Choroid plexus epithelial cell (primary cell): ENCODE measurements at places on chromosomes 6 and 20.
A peak's percentile ranks its signal among the peaks of the same experiment; 100 is the strongest.

- DNase-seq: peak; percentile 52
These were observed 284.1 kb upstream of the PLN start for GRCh38 chr6:118263921-118264486.

GRCh38 chr20:50395251-50395729 is 114.9 kb upstream of the PTPN1 start:
- peak; percentile 49 for DNase-seq

- no peak for DNase-seq
These were observed 241.4 kb upstream of the SOX4 start for GRCh38 chr6:21352131-21352530.

- no peak for DNase-seq
These were observed 503.3 kb downstream of the LMBRD1 start for GRCh38 chr6:69293471-69293870.

- DNase-seq: no peak
These were observed 18.6 kb upstream of the PPP1R3G start for GRCh38 chr6:5066456-5067093.

- DNase-seq: peak; percentile 94
These were observed 29.3 kb downstream of the NSFL1C start for GRCh38 chr20:1437235-1437904.

DNA sequence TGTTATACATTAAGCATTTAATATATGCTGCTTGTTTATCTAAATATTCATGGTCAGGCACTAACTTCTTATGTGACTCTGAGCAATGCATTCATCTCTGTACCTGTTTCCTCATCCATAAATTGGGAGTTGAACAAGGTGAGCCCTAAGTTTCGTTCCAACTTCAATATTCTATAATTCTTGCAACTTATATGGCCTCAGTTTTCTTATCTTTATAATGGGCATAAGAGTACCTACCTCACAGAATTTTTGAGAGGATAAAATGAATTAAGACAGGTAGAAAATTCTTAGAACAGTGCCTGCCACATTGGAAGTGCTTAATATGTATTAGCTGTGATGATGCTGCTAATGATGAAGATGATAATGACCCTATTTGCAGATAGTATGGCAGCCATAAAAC is 11.8 kb upstream of the HIVEP2 start:
- DNase-seq: no peak

DNA sequence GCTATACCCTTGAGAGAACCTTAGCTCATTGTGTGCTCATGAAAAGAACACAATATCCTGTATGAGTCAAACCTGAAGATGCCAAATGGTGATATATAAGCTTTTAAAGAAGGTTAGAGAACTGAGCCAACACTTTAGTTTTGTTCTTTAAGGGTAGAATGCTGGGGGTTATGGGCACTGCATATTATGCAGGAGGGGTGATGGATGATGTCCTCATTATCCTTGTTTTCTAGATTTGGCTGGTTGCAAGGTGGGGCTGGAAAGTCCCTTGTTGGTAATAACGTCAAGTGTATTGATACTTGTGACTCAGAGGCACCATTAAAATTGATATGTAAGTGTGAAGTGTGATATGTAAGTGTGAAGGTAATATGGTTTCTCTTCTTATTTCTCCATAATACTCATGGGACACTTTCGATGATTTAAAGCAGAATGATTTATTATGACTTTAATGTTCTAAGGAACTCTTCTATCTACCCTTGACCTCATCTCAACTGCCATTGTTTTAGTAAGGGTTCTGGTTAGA is 113.7 kb upstream of the DTNBP1 start:
- no peak for DNase-seq

- no peak for DNase-seq
These were observed 7.9 kb downstream of the ZC3H12D start for GRCh38 chr6:149476789-149477455.

- no peak for DNase-seq
These were observed 240.1 kb downstream of the TFAP2A start for GRCh38 chr6:10174761-10175160.
